ENCODE measurements at places on chromosomes 4 and X.

DNA sequence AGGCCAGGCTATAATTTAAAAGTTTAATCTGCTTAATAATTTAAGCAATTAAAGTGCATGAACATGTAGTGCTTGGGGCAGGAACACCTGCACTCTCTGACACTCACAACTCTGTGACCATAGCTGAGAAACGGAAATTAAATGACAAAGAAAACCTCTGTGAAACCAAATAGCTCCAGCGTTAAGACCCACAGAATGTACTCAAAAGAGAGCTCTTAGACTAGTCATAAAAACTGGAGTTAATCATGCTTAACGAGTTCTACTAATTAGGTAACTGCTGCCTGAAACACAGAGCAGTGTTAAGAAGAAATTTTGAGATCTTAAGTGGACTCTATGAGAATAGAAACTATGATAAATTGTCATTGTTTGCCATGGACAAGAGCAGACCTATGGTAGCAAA lies 174.4 kb upstream of the SPIN4 start:
- no peak for DNase-seq

GRCh38 chr4:87088186-87088585 lies 132.2 kb downstream of the KLHL8 start:
- DNase-seq: no peak

- DNase-seq: no peak
Measured at GRCh38 chr4:8920969-8921368, 49.3 kb upstream of the HMX1 start.

DNA sequence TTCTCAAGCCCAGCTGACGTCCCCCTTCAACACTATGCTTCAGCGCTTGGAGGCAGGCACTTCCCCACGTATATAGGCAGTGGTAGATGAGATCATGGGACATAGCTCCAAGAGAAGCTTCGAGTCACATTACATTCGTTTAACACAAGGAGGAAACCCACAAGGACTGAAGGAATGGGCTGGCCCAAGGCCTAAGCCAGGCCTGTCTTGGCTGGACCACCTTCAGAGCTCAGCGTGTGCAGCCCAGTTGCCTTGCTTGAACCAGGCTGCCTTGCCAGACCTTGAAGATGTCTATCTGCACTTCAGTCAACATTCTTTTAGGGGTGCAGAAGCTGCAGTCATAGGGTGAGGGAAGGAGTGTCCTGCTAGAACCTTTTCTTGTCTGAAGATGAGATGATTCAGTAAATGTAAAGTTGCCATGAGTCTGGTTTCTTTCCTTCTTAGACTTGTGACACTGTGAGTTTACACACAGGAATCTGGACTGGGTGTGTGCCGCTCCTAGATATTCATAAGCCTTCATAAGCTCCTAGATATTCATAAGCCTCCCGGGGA lies 144.1 kb upstream of the RBPJ start:
- DNase-seq: no peak

GRCh38 chr4:67092351-67092750 lies 453.0 kb downstream of the CENPC start:
- no peak for DNase-seq

DNA sequence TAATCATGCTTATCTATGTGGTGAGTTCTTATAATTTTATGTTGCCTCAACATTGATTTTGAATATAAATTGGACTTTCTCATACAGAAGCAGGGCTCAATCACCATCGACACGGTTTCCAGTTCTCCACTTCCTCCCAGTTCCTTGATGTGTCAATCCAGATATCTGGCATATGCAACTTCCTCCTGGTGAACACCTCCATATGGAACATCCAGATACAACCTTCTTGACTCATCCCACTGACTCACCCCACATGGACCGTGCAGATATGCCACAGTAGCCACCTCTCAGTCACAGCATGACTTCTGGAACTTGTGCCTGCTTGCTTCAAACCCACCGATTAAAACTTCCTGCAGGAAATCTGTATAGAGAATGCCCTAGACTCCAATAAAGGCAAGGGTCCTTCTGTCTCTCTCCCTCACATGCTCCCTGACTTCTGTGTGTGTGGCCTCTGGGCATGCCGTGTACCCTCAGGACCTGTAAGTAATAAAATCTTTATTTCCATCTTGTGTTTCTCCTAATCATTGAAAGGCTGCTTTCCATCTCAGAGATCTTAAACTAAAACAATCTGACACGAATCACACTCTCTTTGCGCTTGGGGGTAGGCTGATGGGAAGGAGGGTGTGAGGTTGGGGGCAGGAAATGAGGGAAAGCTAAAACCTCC lies 67.0 kb downstream of the HTRA3 start:
- peak; percentile 45 for DNase-seq

DNA sequence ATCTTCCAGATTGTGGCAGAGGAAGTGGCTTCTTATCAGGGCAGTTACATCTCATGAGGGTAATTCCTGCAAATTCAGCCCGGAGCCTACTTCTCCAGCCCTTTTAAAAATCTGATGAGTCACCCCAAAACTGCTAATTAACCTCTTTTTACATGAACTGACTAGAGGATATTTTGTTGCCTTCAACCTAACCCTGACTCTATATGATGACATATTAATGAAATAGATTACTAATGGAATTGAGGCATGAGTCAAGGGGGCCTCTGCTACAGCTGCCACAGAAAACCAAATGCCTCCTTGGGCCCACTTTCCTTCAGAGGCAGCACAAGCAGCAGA lies 72.5 kb downstream of the QRFPR start:
- peak; percentile 4 for DNase-seq

DNA sequence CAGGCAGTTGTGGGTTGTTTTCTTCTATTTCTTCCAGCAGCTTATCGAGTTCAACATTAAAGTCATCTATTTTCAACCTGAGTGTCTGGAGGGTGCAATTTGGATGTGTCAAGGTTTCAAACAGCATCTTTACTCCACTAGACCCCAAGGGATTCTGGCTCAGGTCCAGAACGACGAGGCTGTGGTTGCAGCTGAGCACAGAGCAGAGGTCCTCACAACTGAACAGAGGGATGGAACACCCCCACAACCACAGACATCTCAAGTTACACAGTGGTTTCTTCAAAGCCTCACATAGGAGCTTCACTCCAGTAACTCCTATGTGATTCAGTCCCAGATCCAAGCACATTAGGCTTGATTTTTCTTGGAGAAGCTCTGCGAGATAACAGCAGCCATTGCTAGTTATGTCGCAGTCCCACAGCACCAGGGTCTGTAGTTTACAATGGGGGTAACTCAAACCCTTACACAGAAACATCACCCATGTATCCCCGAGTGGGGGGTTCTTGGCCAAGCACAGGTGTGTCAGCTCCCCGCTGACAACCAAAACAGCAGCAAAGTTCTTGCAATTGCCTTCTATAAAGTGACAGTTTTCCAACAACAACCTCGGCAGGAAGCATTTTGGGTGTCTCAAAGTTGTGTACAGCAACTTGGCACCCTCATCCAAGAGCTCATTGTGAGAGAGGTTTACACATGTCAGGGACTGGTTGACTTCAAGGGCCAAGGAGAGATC lies 2.8 kb downstream of the NLRP2B start:
- no peak for DNase-seq

- peak; percentile 73 for DNase-seq
Measured at GRCh38 chr4:37452952-37453280, 208.4 kb downstream of the NWD2 start.

- DNase-seq: peak; percentile 59
Measured at GRCh38 chrX:275967-276580, 5.1 kb upstream of the PLCXD1 start.

DNA sequence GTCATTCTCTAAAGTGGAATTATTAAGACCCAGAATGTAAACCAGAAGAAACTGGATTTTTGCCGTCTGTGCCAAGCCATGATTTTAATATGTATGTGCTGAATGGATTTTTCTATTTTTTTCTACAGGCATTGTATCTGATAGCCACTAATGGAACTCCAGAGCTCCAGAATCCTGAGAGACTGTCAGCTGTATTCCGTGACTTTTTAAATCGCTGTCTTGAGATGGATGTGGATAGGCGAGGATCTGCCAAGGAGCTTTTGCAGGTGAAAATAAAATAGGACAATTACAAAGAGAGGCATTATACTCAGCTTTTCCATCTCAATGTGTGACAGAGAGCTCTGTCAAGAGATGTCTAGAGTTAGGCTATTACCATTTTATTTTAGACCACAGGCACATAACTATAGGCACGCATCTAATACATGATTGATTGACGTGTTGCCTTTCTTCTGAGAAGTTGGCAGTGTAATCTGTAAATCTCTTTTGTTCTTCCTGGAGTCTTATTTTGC lies 53.9 kb downstream of the CAPN6 start:
- DNase-seq: no peak

DNA sequence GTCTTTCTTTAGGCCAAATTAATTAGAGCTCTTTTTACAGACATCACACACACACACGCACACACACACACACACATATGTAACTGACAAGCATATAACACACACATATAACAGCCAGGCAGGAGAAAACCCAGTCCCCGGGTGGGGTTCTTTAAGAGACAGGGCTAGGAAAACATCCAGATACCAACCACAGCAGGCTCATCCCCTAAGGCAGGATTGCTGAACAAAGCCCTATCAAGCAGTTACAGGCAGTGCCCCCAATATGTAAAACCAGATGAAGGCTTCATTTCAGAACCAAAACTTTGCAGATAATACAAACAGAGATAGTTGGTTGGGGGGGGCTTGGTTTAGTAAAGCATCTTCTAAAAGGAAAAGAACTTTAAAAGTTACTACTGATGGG lies 18.0 kb upstream of the FAM47E start:
- peak; percentile 98 for DNase-seq

DNA sequence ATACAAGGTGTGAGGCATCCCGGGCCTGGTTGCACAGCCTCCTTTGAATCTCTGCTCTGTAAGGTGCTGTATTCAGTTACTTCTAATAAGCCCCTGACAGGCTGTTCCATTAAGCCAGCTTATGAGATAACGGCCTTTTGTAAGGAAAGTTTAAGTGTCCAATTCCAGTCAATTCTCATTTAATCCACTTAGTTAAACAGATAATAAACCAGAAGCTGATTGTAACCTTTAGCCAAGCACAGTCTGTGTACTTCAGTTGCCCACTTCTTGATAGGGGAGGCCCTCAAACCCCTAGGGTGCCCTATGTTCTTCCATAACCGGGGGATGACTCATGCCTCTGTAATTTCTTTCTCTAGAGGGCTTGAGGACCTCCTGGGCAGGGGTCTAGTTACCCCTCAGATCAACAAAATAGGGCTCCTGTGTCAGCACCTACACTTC lies 63.4 kb downstream of the RASL11B start:
- no peak for DNase-seq

DNA sequence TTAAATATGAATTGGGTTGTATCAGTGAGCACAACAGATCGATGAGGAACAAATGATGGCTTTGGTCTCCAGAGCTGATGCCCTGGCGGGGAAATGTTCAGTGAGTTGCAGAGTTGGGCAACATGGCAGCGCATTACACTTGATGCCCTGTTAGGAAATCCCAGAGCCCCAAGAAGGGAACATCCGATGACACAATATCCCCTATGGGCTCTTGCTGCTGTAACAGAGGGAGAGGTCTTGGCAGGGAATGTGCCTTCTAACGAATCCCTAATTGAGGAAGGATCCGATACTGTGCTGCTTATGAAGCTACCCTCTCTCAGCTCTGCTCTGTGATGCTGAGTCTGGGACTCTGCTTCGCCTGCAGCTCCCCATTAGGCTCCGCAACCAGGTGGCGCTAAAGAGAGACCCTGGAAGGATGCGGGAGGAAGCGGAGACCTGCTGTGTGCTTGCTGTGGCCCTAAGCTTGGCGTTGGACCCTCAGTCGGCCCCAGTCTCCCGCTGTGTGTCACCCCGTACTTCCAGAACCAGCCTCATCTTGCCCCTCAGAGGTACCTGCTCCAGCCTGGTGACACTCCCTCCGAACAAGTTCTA lies 38.9 kb downstream of the PDHA1 start:
- DNase-seq: peak; percentile 25

DNA sequence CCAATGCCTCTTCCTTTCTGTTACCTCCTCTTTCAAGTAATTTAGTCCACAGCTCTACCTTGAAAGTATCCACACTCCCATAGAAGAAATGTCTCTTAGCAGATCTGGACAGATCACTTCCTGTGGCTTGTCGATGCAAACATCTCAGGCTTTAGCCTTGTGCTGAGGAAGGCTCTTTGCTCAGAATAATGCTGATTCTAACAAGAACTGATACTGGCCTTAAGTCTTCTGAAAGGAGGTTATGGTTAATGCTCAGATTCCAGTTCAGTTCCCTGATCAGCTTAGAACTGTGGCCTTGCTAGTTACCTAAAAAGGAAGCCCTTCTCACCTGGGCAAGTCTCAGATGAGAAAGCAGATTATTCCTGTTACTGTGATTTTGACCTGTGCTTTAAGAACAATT lies 230.1 kb upstream of the FAT4 start:
- DNase-seq: no peak

GRCh38 chrX:5388087-5388486 lies 840.6 kb downstream of the NLGN4X start:
- DNase-seq: no peak

GRCh38 chrX:104347860-104348259 lies 93.1 kb upstream of the ESX1 start:
- DNase-seq: no peak

DNA sequence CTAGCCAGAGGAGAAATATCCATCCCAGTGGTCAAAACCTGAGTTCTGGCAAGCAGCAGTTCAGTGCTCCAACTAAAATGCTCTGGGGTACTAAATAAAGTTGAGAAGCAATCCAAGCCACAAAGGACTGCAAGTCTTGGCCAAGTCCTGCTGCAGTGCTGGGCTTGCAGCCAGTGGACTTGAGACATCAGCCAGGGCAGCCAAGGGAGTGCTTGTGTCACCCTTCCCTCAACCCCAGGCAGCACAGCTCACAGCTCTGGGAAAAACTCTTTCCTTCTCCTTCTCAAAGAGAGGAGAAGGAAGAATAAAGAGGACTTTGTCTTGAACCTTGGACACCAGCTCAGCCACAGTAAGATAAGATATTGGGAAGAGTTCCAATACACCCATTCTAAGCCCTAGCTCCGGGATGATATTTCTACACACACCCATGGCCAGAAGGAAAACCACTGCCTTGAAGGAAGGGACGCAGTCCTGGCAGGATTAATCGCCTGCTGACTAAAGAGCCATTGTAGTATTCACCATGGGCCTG lies 99.8 kb downstream of the PTCHD1 start:
- DNase-seq: no peak

GRCh38 chr4:77922158-77923094 lies 59.8 kb downstream of the MRPL1 start:
- DNase-seq: no peak

DNA sequence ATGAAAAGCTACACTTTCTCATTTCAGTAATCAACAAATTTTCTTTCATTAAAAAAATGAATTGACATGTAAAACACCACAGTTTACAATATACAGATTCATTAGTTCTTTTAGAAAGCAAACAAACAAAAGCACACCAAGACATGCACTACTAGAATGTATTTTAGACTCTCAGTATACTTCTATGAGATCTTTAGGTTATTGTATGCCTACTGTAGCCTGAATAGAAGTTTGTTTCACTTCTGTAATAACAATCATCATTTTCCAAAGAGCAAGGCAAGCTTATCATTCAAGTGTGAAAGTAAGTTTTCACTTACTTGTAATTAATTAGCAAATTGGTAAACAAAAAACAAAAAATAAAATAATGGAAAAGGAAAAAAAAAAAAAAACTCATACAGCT lies 24.9 kb downstream of the CXXC4 start:
- DNase-seq: no peak

Measured in hematopoietic multipotent progenitor cell treated with erythropoietin and hydrocortisone succinate and interleukin-3 and kit ligand, for 8 days (in vitro differentiated cells).